NCI-H510A (cell line): ENCODE measurements at places on chromosomes 6 and 20.

DNA sequence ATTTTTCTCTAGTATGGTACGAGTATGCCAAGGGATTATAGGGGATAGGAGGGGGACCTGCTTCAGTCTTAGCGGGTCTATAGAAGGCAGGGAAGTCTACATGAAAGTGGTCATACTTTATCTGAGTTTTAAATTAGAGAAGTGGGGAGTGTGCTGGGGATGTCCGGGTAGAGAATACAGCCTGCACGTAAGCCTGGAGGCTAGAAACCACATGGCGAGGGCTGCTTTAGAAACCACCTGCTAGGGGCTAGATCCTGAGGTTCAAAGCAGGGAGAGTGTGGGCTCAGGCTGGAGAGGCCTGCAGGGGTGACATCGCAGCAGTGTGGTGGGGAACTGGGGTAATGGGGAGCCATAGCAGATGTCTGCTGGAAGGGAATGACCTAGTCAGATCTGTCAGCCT is 85.2 kb downstream of the VEGFA start:
- DNase-seq: no peak

DNA sequence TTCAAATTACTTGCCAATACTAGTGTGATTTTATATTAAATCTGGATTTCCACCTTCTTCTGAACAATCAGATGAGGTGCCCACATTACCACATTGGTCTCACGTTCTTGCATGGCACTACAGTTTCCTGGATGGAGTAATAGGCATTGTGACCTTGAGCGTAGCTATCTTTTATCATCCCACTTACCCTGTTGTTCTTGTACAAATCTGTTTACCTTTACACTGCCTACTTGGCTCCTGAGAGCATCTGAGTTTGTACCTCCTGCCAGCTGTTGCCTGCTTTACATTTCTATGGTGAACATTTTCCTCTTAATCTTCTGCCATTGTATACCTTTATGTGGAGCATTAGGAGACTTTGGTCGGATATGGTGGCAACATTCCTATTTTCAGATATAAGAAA is 90.7 kb downstream of the AKAP7 start:
- DNase-seq: no peak

DNA sequence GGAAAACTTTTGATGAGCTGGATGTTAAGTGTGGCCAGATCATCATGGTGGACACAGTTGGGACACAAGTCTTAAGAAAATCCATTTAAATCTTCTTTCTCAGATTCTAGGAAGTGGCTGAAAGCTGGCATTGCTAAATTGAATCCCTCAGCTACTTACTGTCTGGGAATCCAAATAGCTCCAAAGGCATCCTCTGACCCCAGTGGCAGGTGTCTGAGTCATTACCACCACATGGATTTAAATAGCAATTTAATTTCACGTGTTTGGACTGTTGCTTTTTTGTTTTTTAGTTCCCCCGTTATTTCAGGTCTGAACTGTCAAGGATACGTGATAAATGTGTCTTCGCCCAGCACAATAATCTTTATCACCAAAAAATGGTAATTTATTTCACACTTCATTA is 33.2 kb upstream of the HDGFL1 start:
- no peak for DNase-seq

GRCh38 chr6:21504790-21505189 is 88.8 kb upstream of the SOX4 start:
- no peak for DNase-seq

- DNase-seq: no peak
Measured at GRCh38 chr6:146790561-146791091, 191.9 kb downstream of the ADGB start.

- no peak for DNase-seq
Measured at GRCh38 chr20:53918949-53919361, 151.4 kb downstream of the BCAS1 start.

DNA sequence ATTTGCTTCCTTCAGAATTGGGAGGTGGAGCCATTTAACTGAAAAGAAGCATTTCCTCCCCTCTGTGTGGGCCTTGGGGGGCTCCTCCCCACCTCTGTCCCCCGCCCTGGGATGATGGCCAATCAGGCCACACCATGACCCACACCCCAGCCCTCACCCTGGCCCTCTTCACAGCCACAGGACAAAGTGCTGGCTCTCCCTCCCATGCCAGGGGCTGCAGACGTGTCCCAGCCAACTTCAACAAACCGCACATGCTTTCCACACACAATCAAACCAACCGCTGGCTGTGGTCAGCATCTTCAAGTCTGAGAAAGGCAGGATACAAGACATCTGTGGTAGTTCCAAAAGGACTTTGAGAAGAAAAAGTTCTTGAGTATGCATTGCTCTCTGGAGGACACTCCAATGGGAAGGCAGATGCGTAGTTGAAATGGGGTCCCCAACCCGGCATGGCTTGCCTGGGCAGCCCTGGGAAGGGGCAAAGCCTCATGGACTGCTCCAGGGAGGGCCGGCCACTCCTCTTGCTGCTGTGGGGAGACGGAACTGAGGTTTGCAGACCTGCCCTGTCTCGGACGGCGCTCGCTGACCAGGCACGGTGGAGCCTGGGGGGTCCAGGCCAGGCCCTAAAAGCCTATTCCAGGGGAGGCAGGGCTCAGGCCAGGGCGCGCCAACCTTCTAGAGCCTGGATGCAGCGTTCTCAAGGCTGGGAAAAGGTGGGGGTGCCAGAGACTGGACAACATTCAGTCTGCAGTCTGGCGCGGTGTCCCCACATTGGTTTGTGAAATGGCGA is 12.2 kb downstream of the TTLL2 start:
- no peak for DNase-seq
